ENCODE measurements at places on chromosomes 6 and 20. TPM values are rescaled to one million over a fixed set of nuclear protein-coding genes. Genes with fewer than 3 reads are reported as not detected.
A peak's percentile ranks its signal among the peaks of the same experiment; 100 is the strongest.

- no peak for DNase-seq
These were observed 138.7 kb downstream of the RFPL4B start for GRCh38 chr6:112485827-112486212.

GRCh38 chr6:29986179-29986781 lies 43.9 kb downstream of the HLA-A start:
- DNase-seq: no peak

GRCh38 chr6:112827793-112828192 lies 480.7 kb downstream of the RFPL4B start:
- peak; percentile 33 for DNase-seq

DNA sequence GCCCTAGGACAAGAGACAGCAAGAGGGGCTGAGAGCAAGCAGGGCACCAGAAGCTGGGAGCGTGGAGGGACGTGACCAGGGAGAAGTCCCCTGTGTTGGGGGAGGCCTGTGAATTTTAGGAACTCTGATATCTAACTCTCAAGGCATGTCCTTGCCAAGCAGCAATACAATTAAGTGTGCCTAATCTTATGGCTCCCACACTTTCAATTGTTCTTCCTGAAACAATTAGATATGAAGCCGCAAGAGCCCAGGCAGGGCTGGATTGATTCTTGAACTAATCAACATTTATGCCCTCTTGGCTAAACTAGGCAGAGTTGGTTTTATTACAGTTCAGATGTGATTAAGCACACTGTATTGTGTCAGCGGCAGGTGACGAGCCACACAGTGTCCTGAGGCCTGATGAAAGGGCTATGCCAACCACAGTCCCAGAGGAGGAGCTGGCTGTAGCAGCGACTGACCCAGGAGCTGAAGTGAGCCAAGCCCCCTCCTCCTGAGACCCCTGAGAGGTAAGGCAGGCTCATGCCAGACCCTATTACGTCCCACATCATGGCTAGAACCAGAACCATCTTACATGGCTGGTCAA lies 4.2 kb upstream of the MAVS start:
- no peak for DNase-seq

GRCh38 chr6:75449630-75450206 lies 43.9 kb downstream of the FILIP1 start:
- no peak for DNase-seq

DNA sequence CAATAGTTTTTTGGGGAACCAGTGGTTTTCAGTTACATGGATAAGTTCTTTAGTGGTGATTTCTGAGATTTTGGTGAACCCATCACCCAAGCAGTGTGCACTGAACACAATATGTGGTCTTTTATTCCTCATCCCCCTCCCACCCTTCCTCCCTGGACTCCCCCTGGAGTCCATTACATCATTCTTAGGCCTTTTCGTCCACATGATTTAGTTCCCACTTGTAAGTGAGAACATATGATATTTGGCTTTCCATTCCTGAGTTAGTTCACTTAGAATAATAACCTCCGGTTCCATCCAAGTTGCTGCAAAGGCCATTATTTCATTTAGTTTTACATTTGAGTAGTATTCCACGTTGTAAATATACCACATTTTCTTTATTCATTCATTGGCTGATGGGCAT lies 28.3 kb downstream of the RPP40 start:
- no peak for DNase-seq

DNA sequence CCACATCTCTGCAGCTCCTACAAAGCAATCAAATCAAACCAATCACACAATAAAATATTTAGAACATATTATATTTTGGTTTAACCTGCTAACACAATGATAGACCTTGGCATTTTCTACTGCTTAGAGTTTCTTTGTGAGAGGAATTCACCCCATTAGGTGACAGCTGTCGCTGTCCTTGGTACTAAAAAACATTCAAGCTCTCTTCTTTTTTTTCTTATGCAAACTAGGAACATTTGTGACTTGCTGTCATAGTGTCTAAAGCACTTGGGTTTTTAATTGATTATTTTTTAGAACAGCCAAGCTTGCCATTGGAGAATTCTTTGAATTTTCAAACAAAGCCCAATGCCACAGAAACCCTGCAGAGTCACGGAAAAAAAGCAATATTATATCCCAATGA lies 46.4 kb downstream of the CNR1 start:
- DNase-seq: no peak

- no peak for DNase-seq
These were observed 563.8 kb upstream of the MARCKS start for GRCh38 chr6:113293423-113293740.

GRCh38 chr6:81787313-81788068 lies 35.0 kb upstream of the TENT5A start:
- no peak for DNase-seq

DNA sequence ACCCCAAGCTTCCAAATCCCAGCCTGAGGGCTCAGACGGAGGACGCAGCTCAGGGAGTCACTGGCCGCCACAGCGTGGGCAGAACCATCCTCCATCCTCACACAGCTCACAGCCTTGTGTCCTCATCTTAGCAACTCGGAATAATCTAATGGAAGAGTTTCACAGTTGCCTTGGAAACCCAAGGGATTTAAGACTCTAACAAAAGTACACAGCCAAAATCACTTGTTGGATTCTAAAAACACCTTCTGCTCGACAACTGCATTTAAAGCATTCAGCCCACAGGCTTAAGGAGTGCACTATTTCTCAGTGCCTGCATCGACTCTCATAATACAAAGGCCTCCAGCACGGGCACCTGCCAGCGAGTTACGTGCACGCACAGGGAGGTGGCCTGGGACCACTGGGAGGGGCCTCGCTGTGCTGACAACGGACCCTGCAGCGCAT lies 45.4 kb downstream of the ZBTB46 start:
- DNase-seq: no peak

DNA sequence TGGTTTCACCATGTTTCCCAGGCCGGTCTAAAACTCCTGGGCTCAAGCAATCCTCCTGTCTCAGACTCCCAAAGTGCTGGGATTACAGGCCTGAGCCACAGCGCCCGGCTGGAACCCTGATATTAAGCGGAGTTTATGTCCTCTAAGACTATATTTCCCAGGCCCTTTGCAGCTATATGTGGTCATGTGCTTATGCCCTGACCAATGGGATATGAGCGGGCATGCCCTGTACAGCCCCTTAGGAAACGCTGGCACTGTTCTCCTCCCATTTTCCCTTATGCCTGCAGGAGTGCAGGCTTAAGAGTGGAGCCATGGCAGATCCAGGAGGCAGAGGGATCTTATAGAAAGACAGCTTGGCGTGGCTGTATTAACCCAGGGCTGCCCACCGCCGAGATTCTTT lies 29.9 kb downstream of the RSPO4 start:
- DNase-seq: no peak

- DNase-seq: peak; percentile 78
These were observed 13.4 kb upstream of the STX16 start for GRCh38 chr20:58637466-58638213.

DNA sequence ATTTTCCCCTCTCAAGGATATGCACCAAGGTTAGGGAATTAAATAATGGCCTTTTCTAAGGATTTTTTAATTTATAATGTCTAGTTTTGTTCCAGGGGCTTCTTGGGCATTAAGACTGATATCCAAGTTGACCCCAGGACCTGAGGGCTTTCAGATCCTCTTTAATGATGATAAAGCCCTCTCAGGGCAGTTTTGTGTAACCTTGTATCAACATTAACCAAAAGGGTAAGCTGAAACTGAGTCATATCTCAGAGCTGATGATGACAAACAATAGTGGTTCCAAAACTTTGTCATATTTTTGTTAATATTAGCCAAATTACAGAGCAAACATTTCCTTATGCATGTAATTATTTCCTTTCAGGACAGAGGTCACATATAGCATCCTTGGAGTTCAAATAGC lies 309.4 kb upstream of the MAN1A1 start:
- DNase-seq: no peak

GRCh38 chr6:142279350-142280180 lies 22.2 kb upstream of the ADGRG6 start:
- no peak for DNase-seq

- no peak for DNase-seq
These were observed 73.8 kb downstream of the TOX2 start for GRCh38 chr20:43988451-43988850.

GRCh38 chr20:50514750-50515149 lies 4.6 kb downstream of the PTPN1 start:
- peak; percentile 34 for DNase-seq

DNA sequence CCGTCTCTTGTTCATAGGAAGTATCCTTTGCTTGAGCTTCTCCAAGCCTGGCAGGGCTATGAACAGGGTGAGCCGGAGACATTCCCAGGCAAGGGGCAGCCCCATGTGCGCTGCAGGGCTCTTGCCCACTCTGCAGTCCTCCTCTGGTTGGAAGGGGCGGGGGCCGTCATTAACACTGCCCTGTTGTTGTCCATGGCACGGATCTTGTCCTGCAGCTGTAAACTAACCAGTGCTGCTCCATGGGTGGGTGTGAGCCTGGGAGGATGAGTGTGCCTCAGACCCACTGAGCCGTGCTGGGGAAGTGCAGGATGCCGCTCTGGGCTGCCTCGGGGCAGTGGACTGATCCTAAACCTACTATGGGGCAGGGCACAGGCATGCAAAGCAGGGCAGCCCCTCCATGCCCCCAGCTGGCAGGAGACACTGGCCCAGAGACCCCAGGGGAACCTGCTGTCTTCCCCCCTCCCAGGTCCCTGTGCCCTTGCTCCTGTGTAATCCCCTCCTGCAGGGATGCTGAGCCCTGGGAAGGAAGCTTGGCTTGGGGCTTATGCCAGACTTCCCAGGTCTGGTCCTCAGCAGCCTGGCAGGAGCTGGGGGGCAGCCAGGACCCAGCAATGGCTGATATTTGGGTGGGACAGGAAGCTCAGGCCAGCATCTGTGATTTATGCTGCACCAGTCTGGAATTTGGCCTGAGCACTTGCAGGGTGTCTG lies 8.5 kb downstream of the EBF4 start:
- DNase-seq: no peak

- no peak for DNase-seq
These were observed 31.4 kb downstream of the TFEB start for GRCh38 chr6:41704028-41704427.

DNA sequence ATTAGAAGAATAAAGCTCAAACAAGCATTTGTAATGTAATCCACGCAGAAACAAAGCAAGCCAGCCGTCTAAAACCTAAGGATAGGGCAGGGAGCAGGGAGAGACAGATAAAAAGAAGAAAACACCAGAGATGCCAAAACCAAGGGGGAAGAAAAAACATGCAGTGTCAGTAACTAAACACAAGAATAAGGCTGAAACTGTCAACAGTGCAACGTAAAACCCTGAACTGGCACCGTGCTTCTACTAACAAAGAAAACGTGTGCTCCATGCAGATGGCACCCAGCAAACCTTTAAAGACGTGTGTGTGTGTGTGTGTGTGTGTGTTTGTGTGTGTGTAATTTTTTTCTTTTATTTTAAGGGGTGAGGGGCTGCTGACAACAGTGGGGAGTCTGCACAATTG lies 88.4 kb upstream of the TAB2 start:
- DNase-seq: no peak

- peak; percentile 20 for DNase-seq
These were observed 174.0 kb downstream of the RNF144B start for GRCh38 chr6:18561037-18561750.

DNA sequence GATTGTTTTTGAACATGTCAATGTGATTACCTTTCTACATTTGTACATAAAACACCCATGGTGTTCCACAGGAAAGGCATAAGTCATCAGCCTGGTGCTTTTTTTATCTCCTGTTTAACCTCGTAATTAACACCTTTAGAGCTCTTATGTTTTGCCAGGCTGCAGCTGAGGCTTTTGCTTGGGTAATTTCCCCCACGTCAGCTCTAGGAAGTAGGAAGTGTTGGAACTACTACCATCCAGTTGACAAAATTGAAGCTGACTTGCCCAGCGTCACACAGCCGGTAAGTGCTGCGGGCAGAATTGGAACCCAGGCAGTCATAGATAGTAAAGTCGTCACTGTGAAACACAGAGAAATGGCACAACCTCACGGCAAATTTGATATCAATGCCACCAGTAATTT lies 86.6 kb upstream of the BMP2 start:
- no peak for DNase-seq

GRCh38 chr6:37259191-37259590 lies 1.2 kb upstream of the TMEM217 start:
- no peak for DNase-seq

- DNase-seq: no peak
These were observed 37.4 kb downstream of the HIVEP2 start for GRCh38 chr6:142907544-142907943.

DNA sequence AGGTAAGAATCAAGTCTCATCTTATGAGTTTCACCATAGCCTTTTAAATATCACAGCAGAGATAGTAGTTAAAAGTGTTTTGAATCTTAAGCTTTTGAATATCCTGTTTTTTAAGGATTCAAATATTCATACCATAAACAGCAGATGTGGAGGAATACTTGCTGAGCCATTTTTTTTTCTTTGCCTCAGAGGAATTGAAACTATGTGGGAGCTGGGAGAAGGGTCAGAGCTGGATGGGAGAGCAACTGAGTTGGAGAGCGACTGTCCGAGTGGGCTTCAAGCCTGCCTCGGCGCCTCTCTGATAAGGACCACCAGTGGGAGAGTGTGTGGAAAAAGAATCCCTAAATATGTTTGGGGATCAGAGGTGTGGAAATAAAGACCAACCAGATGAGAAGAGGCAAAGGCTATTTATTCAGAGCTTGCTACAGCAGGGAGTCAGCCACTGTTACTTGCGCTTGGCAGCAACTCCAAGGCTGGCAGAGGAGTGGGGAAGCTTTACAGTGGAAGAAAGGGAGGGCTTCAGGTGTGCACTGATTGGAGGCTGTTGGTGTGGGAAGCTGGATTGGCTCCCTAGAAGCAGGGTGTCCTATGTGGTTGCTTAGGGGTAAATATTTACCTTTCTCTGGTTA lies 34.3 kb upstream of the MCUR1 start:
- no peak for DNase-seq

DNA sequence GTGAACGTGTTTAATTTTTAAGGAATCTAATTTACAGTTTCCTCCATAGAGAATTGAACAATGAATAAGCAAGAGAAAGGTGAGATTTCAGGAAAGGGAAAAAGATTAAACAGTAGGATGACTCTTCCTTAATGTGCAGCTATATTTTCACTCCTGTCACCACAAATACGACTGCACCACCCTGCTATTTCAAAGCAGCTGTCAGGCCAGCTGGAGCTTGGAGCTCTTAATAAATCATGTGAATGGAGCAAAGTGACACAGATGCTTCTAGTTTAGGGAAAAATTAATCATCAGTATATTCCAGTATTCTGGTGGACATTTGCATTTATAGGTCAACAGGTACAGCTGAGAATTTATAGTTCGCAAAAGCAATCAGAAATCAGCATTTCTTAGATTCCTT lies 56.5 kb upstream of the PKIB start:
- no peak for DNase-seq

DNA sequence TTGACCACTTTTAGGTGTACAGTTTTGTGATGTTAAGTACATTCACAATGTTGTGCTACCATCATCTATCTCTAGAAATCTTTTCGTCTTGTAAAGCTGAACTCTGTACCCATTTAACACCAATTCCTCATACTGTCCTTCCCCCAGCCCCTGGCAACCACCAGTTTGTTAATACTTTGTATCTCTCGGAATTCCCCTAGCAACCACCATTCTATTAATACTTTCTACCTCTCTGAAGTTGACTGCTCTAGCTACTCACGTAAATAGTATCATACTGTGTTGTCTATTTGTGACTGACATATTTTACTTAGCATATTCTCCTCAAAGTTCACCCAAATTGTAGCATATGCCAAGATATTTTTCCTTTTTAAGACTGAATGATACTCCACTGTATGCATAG lies 82.3 kb upstream of the CLDN20 start:
- DNase-seq: no peak

DEFB124 gene
- not detected for total RNA-seq

PDE7B gene
- total RNA-seq: 1.3 TPM

CALHM5 gene
- 3.9 TPM for total RNA-seq

BMP2 gene
- total RNA-seq: 24.8 TPM

ENPP3 gene
- total RNA-seq: 1.2 TPM

PTGIS gene
- 2.3 TPM for total RNA-seq

RNF144B gene
- 57.4 TPM for total RNA-seq
